ENCODE measurements at places on chromosomes 1 and 21.

GRCh38 chr1:116920211-116920610, 10.5 kb downstream of the PTGFRN start:
- no peak for DNase-seq

- no peak for DNase-seq
These were observed 10.1 kb downstream of the DNAJC11 start for GRCh38 chr1:6691507-6691906.

GRCh38 chr1:184190616-184191015, 139.1 kb downstream of the TSEN15 start:
- no peak for DNase-seq

GRCh38 chr21:28496517-28496916, 496.2 kb downstream of the LTN1 start:
- no peak for DNase-seq

DNA sequence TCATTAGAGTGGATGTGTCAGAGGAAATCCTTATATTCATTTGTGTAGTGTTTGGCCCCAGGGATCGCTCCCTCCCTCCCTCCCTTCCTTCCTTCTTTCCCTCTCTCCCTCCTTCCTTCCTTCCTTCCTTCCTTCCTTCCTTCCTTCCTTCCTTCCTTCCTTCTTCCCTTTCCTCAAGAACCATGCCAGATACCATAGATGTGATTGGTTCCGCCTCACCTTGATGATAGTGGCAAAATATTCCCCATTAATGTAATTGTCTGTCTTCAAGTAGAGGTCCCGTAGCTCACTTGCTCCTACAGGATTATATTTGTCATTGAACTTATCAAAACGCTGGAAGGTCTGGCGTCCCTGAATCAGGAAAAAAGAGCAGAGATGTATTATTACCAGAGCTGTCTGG, 7.8 kb upstream of the DENND2C start:
- DNase-seq, result no peak

Measured in NCI-H1694 (cell line).